ENCODE measurements at places on chromosomes 5 and 9.

DNA sequence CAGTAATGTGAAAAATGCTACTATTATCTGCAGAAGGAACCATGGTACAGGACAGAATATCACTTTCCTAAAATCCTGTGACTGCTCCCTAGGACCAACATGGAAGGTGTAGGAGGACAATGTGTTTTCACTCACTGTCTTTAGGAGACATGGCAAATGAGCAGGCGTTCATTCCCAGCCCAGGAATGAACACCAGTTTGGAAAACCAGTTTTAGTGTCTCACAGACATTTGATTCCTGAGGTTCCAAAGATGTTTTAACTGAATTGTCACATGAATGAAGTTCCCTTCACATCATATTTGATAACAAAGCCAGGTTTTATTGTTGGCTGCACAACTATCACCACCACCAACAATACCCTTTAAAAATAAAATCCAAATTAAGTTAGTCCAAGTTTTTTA lies 178.2 kb downstream of the ENC1 start:
- DNase-seq = no peak

GRCh38 chr5:153827397-153827796 lies 211.3 kb downstream of the FAM114A2 start:
- DNase-seq = peak; percentile 38

GRCh38 chr9:90810691-90811090 lies 9.1 kb downstream of the SYK start:
- no peak for DNase-seq

- DNase-seq = peak; percentile 67
Observed at GRCh38 chr9:114339130-114339908, 9.7 kb downstream of the ORM2 start.

DNA sequence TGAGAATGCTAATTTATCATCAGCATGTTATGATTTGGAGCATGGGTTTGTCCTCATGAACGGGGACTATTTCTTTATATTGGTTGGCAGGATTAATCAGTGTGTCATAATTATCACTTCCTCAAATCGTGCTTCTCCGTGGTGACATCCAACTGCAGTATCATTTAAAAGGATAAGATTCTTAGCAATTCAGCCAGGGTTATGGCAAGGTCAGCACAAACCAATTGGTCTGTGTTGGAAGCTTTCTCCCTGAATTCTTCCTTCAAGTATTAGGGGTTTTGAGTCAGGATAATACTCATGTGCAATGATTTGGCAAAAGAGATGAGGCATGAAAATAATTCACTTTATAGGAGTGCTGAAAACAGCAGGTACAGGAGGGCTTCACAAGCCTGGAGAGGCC lies 5.5 kb upstream of the CAMLG start:
- no peak for DNase-seq

GRCh38 chr5:90386099-90386710 lies 23.4 kb downstream of the CETN3 start:
- peak; percentile 15 for DNase-seq

GRCh38 chr9:69326261-69326660 lies 1.2 kb downstream of the ENTREP1 start:
- no peak for DNase-seq

GRCh38 chr9:86971742-86972141 lies 24.4 kb upstream of the GAS1 start:
- no peak for DNase-seq

GRCh38 chr5:172361566-172362238 lies 78.1 kb upstream of the UBTD2 start:
- DNase-seq = peak; percentile 100

DNA sequence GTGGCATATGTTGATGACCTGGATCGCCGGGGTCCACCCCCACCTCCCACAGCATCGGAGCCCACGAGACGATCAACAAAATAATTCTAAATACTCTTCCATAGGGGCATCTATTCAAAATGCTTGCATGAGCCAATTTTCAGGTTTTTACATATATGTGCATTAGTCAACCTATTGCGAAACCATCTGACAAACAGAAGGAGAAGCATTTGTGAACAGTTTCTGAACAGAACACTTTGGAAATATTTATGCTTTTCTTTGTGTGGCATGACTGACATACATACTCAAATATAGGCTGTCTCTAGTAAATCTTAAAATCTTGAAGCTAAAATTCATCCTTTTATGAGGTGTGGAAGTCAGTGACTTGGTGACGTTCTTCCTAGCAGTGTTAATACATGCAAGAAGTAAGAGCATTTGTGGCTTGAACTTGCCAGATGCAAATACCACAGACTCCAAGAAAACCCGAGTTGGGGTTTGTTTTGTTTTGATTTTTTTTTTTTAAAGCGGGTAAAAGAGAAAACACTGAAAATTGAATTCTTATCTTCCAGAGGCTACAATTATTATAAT lies 5.3 kb downstream of the GPR151 start:
- peak; percentile 20 for DNase-seq

GRCh38 chr5:169065400-169065799 lies 235.5 kb downstream of the SLIT3 start:
- DNase-seq = peak; percentile 68

GRCh38 chr5:67287510-67288268 lies 91.1 kb upstream of the CD180 start:
- peak; percentile 94 for DNase-seq

DNA sequence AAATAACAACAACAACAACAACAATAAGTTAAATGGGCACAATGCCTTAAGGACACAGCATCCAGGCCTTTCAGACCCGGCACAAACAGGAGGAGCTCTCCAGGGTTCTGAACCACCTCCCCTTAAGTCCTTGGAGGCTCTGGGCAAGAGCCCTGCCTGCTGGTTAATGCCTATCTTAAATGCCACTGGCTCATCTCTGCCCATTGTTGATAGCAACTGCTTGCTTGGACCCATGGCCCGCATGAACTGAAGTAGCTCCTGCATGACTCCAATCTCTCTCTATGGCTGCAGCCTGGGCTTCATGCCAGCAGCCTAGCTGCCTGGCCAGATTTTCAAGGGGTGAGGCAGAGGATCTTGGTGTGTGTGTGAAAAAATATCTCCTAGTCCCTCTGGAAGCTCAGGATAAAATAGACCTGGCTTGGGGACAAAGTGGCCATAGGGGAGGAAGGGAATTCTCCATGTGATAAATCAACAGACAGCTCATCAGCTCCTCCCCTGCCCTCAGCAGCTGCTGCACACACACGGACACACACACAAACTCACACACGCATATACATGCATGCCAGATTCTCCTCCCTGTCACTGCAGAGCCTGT lies 27.4 kb downstream of the FAM219A start:
- peak; percentile 80 for DNase-seq

DNA sequence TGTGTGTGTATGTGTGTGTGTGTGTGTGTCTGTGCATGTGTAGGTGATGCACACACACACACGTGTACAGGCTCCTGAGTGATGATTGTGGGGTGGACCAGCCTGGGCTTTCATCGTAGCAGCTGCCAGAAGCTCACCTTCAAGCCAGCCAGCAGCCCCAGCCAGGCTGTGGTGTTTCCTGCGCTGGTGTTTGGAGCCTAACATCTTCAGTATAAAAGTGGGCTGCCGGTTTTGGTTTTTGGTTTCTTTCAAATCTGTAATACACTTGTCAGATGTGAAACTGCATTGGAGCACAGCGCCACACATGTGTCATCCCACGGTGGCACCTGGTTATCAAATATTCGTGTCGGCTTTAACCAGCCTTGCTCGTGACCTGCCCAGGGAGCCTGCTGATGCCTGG lies 114.2 kb downstream of the OLFM1 start:
- DNase-seq = no peak

DNA sequence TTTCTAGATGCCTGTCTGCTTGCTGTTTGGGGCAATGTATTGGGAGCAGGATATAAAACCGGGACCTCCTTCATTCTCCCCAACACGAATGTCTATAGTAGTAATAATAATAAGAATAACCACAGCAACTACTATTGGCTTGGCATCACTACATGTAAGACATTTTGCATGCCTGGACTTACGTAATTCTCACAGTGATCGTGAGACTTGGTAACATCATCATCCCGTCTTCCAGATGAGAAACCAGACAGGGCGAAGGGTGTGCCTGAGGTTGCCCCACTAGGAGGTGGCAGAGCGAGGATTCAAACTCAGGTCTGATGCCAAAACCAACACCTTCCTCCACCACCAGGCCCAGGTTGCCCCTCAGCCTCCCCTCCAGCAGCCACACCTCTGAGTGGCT lies 185.1 kb downstream of the RGS3 start:
- no peak for DNase-seq

DNA sequence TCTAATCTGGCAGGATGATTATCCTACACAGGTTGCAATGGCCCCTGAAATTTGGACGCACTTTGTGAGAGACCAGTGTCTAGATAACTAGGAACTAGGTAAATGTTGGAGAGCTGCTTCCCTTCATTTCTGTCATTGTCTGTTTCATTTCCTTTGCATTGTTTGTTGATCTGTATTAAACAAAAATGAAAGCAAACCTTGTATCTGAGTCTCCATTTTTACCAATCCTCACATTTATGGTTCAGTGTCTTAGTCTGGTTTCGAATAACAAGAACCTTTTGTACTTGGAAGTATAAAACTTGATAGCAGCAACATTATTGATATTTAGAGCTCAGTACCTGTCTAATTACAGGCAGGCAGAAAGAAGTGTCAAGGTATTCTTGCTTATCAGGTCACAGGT lies 105.5 kb downstream of the MRPS30 start:
- no peak for DNase-seq

- DNase-seq = no peak
Observed at GRCh38 chr5:2861605-2862004, 110.1 kb upstream of the IRX2 start.

- no peak for DNase-seq
Observed at GRCh38 chr5:76733049-76733417, 17.1 kb downstream of the F2R start.

DNA sequence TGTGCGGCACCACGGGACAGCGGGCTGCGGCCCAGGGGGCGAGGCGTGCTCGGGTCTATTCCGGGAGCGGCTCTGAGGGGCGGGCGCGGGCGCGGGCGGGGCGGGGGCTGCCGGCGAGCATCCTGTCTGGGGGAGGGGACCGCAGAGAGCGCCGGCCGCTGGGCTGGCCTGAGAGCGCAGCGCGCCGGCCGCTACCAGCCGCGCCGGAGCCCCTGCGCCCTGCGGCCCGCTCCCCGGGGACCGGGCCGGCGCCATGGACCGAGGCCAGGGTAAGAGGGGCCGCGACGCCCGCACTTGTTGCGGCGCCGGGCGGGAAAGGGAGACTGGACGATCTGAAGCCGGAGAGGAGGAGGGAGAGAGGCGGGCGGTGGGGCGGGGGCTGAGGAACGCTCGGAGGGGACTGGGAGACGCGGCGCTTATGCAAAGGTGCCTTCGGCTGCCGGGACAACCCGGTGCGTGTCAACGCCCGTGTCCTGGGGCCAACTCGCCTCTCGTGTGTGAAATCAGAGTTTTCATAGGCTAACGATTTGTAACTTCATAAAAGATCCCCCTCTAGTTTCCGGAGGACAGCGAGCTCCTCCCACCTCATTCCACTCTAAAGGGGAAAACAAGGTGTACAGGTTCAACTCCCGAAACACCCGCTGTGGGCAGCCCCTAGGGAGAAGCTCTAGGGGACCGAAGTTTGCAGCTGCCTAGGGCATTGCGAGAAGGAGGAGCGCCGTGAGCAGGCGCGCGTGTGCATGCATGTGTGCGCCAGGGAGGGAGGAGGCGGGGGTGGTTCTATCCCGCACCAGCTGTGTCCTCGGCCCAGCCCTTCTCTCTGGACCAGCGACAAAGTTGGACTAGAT lies at the start of gene AFAP1L1:
AFAP1L1 (plus strand) TSS at position 144 of the 848 bp plus-strand sequence; CDS start at position 254, 110 bp downstream.
- DNase-seq = peak; percentile 63

- DNase-seq = no peak
Observed at GRCh38 chr5:75848077-75848476, 130.8 kb upstream of the POC5 start.

GRCh38 chr5:25568989-25569625 lies 924.3 kb upstream of the CDH10 start:
- no peak for DNase-seq

GRCh38 chr9:107772988-107773387 lies 283.4 kb upstream of the KLF4 start:
- DNase-seq = no peak

DNA sequence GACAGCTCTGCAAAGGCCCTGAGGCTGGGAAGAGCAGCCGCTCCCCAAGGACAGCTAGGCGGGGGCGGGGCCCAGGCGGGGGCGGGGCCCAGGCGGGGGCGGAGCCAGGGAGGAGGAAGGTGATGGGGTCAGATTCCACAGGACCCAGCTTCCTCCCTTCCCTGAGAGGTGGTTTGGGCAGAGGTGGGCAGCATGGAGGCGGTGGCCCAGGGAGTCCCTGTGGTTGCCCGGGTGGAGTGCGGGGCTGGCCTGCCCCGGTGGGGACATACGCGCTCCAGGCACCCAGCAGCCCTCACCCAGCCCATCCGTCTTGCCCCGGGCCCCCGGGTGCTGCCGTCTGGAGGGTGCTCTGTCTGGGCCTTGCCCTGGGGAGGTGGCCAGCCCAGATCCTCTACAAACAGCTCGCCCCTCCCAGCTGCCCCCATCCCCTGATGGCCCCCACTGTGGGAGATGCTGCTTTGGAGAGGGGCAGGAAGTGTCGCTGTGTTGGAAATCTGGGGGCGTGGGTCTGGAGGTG lies 11.0 kb upstream of the RNU6ATAC start:
- peak; percentile 19 for DNase-seq

- no peak for DNase-seq
Observed at GRCh38 chr9:38451162-38451561, 26.9 kb upstream of the IGFBPL1 start.

GRCh38 chr9:136979769-136980587 lies 2.7 kb downstream of the PTGDS start:
- no peak for DNase-seq

- DNase-seq = peak; percentile 57
Observed at GRCh38 chr9:134716067-134716466, 74.5 kb downstream of the COL5A1 start.

DNA sequence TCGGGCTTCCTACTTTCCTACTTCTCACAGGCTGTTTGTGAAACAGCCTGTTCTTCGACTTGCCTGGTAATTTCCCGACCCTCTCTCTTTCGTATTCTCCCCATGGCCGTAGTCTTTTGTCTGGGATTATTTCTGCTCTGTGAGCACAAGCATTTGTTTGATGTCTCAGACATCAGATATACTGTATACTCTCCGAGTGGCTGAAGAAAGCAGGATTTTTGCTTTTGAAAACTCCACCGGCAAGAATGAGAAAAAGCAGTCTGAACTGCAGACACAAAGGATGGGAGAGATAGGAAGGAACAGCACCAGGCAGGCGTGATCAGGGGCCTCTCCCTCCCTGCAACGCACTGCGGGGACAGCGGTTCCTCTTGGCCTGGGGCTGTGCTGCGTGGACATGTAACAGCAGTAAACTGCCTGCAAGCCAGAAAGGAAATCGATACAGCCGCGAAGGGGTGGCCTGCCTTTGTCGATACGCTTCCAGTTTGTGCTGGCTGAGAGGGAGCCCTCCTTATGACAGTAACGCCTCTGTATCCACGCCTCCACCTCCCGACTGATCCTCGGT lies 313.9 kb upstream of the TLE4 start:
- DNase-seq = no peak
